Activated CD4-positive, alpha-beta T cell treated with anti-CD3 and anti-CD28 coated beads, Interleukin-2, amount 10 ng/mL, durations not matched to agents 7 days and 5 days (primary cell): ENCODE measurements at places on chromosomes 1 and 21.

DNA sequence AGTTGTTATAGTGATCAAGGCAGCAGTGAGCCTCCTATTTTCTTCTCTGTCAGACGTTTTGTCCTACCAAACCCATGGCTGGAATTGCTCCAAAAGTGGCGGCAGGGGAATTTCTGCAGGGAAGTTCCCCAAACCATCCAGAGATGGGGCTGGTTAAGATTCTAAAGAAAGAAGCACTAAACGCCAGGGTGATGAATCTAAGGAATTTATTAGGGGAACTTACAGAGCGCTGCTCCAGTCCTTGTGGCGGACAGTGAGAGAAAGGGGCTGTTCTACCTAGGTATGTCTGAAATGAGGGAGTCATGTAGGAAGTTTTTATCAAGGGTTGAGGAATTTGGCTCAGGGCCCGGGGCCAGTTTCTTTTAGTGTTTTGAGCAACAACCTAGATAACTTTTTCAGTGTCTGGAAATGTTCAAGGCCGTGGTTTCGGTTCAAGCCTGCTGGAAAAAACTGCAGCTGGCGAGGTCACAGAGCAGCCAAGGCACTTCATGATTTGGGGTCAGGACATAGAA lies 222.4 kb upstream of the B3GALT2 start:
- no peak for DNase-seq

DNA sequence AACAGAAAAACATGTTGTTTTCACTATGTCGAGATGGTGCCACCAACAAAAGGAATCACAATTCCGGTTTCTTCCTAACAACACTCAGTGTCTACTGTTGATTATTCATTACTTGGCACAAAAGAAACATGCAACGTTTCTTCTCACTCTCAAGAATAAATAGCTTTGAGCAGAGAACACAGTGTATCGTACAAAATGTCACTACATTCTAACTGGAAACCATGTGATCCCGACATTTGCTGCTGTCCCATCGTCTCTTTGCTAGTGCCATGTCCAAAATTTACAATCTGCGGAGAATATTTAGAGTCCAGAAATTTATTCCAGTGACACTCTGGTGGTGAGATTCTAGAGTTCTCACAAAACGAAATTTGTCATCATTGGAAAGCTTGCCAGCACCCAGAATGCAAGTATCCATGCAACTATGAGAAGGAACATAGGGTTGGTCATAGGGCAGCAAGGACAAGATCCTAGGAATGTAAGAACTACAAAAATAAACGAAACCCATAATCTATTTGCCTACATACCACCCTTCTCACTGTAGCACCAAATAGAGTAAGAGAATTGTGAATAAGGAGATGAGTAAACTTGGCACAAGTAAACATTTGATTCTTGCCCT lies 505.1 kb downstream of the LTN1 start:
- DNase-seq = no peak

DNA sequence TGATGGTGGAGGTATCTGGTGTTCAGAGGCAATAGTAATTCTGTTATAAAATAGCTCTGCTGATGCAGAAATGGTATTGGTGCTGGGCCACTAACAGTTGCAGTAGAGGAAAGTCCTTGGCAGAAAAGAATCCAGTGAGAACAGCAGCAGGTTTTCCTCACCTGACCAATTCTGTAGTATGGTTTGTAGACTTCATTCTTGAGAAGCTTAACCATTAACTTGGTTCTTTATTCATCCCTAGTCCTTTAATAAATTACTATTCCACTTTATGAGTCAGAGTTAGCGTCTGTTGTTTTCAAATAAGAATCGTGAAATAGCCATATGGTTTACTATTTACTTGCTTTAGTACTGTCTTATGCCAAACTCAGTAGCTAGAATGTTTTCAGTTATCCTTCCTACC lies 128.5 kb upstream of the SERTAD4 start:
- DNase-seq = no peak

DNA sequence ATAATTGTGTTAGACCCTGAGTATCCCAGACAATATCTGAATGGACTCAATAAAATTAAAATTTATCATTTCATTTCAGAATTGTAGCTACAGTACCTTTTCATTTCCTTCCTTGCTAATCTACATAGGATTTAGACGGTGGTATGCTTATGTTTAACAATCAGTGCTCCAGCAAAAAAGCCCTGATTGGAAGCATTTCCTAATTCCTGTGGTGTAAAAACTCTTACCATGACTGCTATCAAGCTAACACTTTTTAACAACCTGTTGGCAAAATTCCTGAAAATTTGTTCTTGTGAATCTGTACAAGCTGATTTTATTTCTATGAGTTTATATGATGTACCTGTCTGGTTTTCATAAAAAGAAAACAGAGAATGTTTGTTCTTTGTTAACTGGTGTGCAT lies 5.2 kb upstream of the FNBP1L start:
- DNase-seq = no peak

- no peak for DNase-seq
These were observed 867.3 kb downstream of the PLA2G4A start for GRCh38 chr1:187696073-187696472.

- no peak for DNase-seq
These were observed 509.6 kb upstream of the CXADR start for GRCh38 chr21:17003258-17003615.
